ENCODE measurements at places on chromosomes 7 and 10.

DNA sequence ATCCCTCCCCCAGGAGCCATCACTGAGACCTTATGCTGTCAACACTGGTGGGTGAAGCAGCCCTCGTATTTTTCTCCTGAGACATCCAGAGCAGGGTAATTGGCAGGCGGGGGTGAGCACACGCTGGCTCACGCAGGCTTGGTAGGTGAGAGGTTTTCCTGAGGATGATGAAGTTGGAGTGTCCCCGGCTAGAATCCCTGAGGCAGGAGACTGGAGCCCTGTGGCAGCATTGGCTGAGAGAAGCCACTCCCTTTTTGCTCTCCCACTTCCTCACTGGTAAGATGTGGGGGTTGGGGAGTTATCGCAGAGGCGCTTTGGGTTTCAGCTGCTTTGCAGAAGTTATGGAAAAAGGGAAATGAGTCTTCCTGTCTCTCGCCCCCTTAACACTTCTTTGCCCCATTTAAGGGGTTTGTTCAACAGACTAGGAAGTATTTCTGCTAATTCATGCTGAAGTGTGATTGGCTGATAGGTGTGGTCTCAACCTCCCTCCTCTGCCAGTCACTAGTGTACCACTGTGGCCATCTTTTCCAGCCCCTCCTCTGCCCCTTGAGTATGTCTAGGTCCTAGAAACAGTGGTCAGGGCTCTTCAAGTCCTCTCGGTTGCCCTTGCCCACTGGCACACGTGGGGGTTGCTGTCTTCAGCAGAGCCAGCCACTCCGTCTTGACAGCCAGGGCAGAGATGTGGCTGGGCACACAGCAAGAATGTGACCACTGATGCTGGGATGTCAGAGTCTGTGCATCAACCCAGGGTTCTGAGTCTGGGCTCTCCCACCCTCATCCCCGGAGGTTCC is 5.7 kb downstream of the ARPC1B start:
- no peak for DNase-seq

DNA sequence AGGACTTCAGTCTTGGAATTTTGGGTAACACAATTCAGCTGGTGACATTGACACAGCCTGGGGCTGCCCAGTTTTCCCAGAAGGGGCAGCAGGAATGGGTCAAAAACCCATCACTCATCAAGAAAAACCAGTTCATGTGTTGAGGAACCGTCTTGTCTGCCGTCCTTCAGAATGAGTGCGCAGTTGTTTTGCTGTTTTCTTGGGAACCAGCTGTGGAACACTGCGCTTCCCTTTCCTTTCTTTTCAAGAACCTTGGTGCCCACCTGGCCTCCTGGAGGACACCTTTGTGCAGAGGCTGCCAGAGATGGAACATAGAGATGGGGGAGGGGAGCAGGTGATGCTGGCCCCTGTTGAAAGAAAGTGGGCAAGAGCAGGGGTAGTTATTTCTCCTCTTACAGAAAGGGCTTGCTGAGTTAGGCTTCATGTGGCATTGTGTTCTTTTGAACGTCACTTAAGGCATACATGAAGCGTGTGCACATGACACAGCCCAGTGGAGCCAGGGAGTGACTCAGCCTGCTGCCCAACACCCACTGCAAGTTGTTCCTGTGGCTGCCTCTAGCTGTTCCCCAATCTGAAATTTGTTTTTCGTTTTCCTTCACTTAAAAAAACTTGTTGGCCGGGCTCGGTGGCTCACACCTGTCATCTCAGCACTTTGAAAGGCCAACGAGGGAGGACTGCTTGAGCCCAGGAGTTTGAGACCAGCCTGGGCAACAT is 87.4 kb upstream of the TNS3 start:
- DNase-seq = no peak

DNA sequence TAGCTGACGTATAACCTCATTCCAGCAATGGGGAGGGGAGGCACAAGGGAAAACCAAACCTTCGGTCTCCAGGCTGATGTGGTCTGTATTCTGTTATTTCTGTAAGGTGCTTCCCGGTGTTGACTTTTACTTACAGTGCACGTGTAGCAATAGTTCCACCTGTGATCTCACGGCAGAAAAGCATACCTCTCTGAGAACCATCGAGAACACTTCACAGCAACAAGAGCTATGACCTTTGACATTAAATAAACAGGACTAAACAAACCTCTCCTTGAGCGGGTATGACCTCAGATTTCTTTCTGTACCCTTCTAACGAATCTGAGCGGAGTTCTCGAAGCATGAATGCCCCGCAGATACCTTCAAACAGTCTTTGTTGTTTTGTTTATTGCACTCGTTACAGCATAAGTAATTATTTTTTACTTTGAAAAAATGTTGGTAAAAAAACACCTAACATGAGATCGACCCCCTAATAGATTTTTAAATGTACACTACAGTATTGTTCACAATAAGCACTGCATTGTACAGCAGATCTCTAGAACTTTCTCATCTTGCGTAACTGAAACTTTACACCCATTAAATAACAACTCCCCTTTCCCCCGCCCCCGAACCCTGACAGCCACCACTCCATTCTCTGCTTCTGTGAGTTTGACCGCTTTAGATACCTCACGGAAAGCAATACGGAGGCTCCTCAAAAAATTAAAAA is 282.3 kb downstream of the GATA3 start:
- DNase-seq = no peak

- DNase-seq = no peak
Measured at GRCh38 chr10:53088961-53089360, 316.4 kb upstream of the MBL2 start.

- DNase-seq = peak; percentile 73
Measured at GRCh38 chr10:13371897-13372470, 23.9 kb upstream of the SEPHS1 start.

DNA sequence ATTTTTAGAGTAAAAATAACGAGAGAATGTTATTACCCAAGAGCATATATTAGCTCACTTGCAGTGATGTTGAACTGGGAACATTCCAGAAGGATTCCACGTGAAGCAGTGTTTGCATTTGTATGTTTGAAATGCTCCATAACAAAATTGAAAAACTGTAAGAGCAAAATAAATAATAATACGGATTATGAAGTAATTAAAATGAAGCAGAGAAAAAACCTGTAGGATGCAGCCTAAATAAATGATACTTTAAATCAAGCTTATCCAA is 203.3 kb downstream of the BAMBI start:
- DNase-seq = no peak

DNA sequence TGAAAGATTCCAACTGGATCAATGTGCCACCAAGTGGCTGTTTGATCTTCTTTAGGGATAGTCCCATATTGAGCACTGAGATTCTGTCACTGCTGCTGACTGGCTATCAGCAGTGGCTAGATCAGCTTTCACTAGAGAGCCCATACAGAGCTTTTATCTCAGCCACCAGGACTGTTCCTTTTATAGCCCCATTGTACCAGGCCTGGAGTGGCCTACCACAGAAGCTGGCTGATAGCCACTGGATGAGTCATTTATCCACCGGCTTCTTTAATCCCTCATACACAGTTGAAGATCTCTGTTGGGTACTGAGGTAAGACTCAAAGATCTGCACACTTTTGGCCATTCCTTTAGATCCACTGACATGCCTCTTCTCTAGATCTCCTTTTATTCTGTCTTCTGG is 1101.1 kb downstream of the SORCS3 start:
- DNase-seq = no peak

- no peak for DNase-seq
Measured at GRCh38 chr10:12513003-12513365, 163.6 kb downstream of the CAMK1D start.

DNA sequence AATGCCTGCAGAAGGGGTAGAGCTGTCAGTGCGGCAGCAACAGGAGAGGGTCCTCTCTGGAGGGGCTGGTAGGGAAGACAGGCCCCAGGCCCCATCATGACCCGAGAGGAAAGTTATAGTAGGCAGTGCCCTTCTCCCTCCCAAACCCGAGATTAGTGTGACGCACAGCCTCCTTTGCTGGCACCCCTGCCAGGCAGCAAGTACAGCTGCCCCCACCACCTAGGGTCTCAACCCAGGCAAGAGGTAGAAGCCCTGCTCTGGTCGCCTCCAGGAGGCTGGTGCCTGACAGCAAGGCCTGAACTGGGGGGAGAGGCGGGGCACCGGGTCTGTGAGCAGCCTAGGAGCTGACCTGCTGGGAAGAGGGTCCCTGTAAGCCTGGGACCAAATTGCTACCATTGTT is 15.5 kb downstream of the LOXL4 start:
- DNase-seq = no peak

DNA sequence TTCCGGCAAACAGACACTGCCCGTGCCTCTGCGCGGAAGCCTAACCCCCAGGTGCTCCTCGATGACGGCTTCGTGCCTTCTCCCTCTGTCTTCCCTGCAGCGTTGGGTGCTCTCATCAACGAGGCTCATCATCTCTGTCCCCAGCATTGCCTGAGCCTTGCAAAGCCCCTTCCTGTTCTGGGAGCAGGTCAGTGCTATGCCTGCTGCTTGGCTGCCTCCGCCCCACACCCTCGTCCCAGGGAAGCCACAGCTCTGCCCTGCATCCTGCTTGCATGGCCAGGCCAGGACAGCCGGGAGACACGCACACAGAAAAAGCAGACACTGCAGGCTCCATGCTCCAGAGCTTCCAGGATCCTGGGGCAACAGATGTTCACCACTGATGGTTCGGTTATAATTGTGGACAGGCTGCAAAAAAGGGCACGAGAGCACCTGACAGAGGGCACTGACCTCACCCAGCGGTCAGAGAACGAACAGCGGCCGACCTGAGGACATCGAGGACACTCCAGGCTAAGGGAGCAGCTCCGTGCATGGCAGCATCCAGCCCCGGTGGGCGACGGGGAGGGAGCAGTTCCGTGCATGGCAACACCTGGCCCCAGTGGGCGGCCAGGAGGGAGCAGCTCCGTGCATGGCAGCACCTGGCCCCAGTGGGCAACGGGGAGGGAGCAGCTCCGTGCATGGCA is 265.5 kb downstream of the PTPRN2 start:
- DNase-seq = no peak

DNA sequence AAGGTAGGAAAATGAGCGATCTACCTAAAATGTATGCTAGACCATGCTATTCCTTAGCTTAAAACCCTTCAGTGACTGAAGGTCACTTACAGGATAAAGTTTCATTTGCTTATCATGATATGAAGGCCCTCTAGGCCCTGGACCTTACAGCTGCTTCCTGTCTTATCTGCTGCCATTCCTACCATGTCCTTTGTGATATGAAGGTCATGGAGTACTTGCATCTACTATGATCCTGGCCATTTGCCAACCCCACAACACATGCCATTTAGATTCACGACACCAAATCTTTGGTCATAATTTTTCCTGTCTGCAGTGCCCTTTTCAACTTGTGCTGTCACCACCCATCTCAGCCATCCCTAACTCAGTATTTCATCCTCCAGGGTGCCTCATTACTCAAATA is 181.8 kb upstream of the MDFIC start:
- DNase-seq = no peak

- DNase-seq = no peak
Measured at GRCh38 chr10:59106441-59106840, 70.0 kb upstream of the PHYHIPL start.

DNA sequence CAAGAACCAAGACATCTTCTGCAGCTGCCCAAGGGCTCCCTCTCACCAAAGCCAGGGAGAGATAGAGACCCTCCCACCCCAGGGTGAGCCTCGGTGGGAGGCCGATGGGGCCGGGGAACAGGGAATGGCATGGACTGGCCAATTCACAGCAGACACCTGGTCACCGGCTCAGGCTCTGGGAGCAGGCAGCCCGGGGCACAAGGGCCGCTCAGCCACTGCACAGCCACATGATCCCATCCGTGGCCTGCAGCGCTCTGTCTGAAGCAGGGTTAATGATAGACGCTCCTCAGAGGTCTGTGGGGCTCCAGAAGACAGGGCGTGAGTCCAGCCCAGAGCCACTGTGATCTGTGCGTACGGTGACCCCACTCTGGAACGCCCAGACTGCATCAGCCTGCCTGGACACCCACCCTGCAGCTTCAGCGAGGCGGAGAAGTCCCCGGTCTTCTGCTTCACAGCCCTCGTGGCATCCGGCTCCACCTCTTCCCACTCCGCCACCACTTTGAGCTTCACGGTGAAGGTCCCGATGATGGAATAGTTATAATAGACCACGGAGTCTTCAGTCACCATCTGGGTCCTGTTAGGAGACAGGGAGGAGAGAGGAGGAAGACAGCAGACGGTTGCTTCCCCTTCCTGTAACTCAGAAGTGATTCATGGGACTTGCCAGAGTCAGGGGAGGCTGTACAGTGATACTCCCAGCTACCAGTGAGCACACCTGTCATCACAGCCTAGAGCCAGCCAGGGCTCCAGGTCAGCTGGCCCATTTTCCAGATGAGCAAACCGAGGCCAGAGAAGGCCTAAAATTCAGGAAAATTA is 14.0 kb downstream of the TMEM130 start:
- no peak for DNase-seq

DNA sequence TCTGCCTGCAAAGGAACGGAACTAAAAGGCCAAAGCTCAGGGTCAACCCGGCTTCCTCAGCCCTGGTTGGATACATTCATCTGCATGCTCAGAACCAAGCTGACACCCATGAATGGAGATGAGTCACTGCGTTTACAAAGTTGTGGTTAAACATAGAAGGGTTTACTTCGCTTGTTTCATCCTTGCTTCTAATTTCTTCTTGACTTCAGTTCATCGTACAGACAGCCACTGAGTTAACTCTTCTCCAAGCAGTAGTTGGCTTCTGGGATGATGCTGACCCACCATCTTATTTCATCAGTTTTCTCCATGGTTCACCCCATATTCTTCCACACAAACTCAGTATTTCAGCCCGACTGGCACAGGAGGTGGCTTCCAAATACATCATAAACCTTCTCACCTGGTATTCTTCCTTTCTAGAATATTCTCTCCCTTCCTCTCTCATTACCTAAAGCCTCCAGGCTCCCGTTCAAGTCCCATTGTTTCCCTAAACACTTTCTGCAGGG is 166.3 kb upstream of the RNF32 start:
- no peak for DNase-seq

DNA sequence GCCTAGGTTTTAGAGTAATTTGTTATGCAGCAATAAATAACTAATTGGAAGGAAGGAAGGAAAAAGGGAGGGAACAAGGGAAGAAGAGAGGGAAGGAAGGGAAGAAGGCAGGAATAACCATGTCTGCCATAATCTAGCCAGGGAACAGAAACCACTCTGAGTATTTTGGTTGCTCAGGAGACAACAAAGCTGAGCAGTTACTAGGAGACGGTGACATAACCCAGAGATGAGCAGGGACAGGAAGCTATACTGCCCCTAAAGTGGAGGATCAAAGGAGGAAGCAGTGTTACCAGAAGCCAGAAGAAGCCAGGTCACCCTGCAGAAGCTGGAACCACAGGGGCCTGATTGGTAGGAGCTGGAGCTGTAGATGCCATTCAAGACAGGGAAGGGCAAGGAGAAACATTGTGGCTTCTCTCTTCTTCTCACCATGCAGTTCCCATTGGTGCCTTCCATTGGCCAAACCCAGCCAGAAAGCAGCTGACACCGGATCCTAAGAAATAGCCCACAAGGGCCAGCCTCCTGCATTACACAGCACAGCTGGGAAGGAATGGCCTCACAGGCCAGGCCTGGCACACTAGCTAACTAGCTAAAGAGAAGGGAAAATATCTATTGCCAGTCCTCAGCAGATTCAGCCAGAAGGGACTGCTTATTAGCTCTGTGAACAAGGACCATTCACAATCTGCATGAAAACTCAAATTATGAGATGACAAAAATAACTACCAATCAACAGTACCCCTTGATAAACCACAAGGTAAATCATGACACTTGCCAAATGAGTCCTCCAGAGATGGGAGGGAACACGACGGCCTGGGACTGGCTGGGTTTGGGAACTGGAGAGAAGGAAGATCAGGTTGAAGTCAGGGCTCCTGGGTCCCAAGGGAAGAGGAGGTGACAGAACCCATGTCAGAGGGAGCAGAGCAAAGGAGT is 184.5 kb upstream of the NFE2L3 start:
- no peak for DNase-seq

All from neural crest cell (in vitro differentiated cells).